ENCODE measurements at places on chromosomes 4 and X. TPM values are rescaled to one million over a fixed set of nuclear protein-coding genes. Genes with fewer than 3 reads are reported as not detected.
A peak's percentile ranks its signal among the peaks of the same experiment; 100 is the strongest.

- H3K27ac ChIP-seq: no peak overlapping the region
- no peaks in the 10 kb centered on the region for H3K36me3 ChIP-seq
- H3K4me1 ChIP-seq: peaks cover 9% of the 10 kb centered on the region
- no peaks in the 10 kb centered on the region for H3K27me3 ChIP-seq
- DNase-seq: no peak
Observed at GRCh38 chrX:11349661-11350337, 56.6 kb downstream of the AMELX start.

DNA sequence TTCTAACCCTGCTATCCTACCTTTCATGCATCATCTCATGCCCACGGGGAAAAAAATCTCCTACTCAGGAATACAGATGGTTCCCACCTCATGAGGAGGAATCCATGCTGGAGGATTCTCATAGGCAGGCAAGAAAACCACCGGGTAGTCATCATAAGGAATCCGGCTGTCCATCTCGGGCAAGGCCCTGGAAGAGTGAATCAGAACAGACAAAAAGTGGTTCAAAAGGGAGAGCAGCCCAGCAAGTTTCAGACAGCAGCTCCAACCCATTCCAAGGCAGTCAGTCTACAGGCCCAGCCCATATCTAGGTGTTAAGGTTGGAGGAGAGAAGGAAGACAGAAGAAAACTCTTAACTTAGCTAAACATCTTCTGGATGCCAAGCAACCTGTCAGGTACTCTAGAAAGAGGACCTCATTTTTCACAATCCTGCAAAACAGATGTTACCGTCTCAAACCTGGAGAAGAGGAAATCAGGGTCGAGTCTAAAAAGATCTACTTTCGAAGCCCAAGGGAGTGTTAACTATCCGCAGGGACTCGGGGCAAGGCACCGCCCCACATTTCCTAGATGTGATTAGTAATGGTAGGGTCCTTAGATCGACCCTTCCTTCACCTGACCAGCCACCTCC lies 447 bp downstream of the PDZD11 start:
- peaks cover 13% of the 10 kb centered on the region for H3K36me3 ChIP-seq
- DNase-seq: no peak
- H3K27me3 ChIP-seq: no peaks in the 10 kb centered on the region
- H3K4me1 ChIP-seq: peaks cover 30% of the 10 kb centered on the region
- H3K4me3 ChIP-seq: peak overlapping the region; percentile 91

DNA sequence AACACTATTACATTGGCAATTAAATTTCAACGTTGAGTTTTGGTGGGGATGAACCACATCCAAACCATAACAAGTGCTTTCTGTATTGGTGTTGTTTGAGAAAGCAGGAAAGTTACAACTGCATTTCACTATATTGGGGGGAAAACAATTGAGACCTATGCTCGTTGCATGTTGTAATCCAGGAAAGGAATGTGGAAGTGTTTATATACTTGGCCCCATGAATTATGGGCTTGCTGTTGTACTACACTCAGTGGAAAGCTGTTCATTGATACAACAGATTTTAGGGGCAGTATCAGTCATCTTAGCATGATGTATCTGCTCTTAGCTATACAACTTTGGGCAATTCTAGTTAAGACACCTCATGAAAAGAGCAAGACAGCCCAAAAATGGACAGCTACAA lies 52.4 kb downstream of the KLHL5 start:
- H3K36me3 ChIP-seq: peaks cover 51% of the 10 kb centered on the region
- H3K4me1 ChIP-seq: peaks cover 5% of the 10 kb centered on the region
- no peaks in the 10 kb centered on the region for H3K27me3 ChIP-seq
- H3K4me3 ChIP-seq: no peak overlapping the region

- H3K27me3 ChIP-seq: no peaks in the 10 kb centered on the region
- no peak overlapping the region for H3K27ac ChIP-seq
- DNase-seq: no peak
- H3K4me3 ChIP-seq: no peak overlapping the region
Observed at GRCh38 chr4:111213531-111213930, 590.7 kb upstream of the PITX2 start.

- H3K36me3 ChIP-seq: no peaks in the 10 kb centered on the region
- no peak overlapping the region for H3K4me3 ChIP-seq
- H3K27ac ChIP-seq: no peak overlapping the region
- DNase-seq: no peak
Observed at GRCh38 chrX:137646472-137646871, 80.5 kb downstream of the ZIC3 start.

- DNase-seq: no peak
- H3K27ac ChIP-seq: no peak overlapping the region
- peaks cover 2% of the 10 kb centered on the region for H3K27me3 ChIP-seq
Observed at GRCh38 chr4:154082760-154083535, 294.1 kb upstream of the SFRP2 start.

DNA sequence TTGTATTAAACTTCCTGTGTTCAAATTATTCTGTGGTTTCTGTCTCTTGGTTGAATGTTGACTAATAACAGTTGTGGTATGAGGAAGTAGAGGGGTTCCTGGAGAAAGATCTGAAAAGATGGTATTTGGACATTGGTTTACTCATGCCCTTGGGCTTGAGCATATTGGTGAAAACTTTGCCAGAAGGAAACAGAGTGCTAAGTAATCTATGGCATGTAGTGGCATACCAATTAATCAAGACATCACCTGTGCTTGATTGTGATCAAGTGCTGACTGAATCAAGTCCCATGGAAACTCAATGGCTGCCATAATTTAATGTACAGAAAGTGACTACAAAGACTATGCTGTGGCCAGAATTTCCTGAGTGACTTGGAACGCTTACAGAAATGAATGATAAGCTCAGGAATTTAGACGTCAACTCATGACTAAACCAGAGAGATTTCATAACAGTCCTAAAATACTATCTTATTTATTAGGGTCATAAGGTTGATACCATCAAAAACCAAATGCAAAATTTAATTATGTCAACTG lies 2062.9 kb downstream of the ARAP2 start:
- peak overlapping the region; percentile 61 for H3K27ac ChIP-seq
- peaks cover 14% of the 10 kb centered on the region for H3K4me1 ChIP-seq
- no peak overlapping the region for H3K4me3 ChIP-seq
- peaks cover 2% of the 10 kb centered on the region for H3K36me3 ChIP-seq

DNA sequence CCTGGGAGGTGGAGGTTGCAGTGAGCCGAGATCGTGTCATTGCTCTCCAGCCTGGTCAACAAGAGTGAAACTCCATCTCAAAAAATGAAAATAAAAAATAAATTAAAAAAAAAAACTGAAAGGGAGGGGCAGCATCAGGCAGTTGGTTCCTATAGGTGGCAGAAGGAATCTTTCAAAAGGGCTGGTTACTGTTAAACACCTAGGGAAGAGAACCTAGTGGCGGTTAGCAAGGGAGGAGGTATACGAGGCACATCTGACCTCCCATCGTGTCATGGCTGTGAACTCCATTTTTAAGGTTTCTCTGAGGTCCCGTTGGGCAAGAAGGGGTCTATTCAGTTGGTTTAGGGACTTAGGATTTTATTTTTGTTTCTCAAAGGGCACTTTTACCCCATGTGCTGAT lies 150.1 kb downstream of the SLC7A11 start:
- H3K36me3 ChIP-seq: no peaks in the 10 kb centered on the region
- no peak for DNase-seq
- H3K4me3 ChIP-seq: no peak overlapping the region
- no peaks in the 10 kb centered on the region for H3K27me3 ChIP-seq
- no peak overlapping the region for H3K27ac ChIP-seq
- H3K4me1 ChIP-seq: peaks cover 16% of the 10 kb centered on the region

DNA sequence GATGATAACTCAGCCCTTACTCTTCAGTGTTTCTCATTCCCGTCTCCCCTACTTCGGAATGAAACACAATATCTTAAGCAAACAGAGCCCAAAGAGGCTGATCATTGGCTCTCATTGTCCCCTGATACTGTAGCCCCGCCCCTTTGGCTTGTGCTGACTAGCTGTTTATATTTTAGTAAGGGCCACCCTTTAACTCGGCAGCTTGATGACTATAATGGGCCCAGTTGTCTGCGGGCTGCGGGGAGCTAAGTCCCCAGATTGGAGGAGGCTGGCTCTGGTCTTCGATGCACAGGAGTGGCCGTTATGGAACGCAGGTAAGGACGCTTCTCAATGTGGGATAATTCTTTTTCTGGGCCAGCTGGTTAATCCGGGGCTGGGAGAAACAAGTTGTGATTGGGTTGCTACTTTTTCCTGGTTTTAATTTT lies at the start of gene TRIM2:
TSS of gene TRIM2 (plus strand) at position 197 of the 425 bp plus-strand sequence. CDS start at position 285, 88 bp downstream.
- H3K27ac ChIP-seq: peak within 1 kb of the TSS; percentile 76
- peaks cover 19% of the 10 kb centered on the region for H3K4me1 ChIP-seq

DNA sequence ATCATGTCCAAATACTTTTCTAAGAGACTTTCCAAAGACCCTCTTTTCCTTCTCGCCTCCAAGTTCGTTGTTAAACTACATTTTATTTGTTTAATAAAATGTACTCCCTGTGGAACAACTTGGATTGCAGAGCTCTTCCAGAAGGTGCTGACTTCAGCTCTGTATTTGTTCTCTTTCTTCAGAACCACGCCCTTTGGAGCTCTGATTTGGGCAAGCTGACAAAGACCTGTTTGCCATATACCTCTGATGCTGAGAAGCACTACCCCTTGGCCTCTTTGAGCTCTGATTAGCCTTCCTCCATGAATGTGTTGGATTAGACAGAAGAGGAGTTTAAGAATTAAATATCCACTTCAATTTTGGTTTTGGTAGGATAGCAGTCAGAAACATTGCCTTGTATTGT lies 815.1 kb upstream of the POU3F4 start:
- no peak overlapping the region for H3K4me3 ChIP-seq
- no peak for DNase-seq
- no peaks in the 10 kb centered on the region for H3K36me3 ChIP-seq

DNA sequence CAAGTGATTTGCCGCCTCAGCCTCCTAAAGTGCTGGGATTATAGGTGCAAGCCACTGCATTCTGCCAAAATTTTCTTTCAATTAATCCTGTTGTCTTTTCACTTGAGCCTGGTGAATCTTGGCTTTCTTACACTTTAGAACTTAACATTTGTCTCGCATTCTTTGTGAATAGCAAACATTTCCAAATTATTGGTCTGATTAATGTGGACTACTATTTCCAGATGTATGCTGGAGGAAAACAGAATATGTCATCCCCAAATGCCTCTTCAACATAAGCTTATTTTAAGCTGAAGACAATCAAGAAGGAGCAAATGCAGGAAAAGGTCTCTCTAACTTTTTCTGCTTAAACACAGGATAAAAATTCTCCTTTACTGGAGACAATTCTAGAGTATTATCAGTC lies 233.4 kb downstream of the PPP4R3C start:
- no peaks in the 10 kb centered on the region for H3K4me1 ChIP-seq
- no peak overlapping the region for H3K27ac ChIP-seq
- DNase-seq: no peak
- H3K27me3 ChIP-seq: no peaks in the 10 kb centered on the region
- H3K36me3 ChIP-seq: no peaks in the 10 kb centered on the region
- H3K4me3 ChIP-seq: no peak overlapping the region

- no peaks in the 10 kb centered on the region for H3K36me3 ChIP-seq
- no peak for DNase-seq
- H3K4me1 ChIP-seq: peaks cover 41% of the 10 kb centered on the region
- H3K4me3 ChIP-seq: no peak overlapping the region
- no peaks in the 10 kb centered on the region for H3K27me3 ChIP-seq
Observed at GRCh38 chr4:158778156-158778711, 9.4 kb downstream of the FNIP2 start.

- H3K27ac ChIP-seq: peak overlapping the region; percentile 70
- H3K4me3 ChIP-seq: peak overlapping the region; percentile 62
- H3K36me3 ChIP-seq: peaks cover 2% of the 10 kb centered on the region
- no peaks in the 10 kb centered on the region for H3K27me3 ChIP-seq
- no peak for DNase-seq
Observed at GRCh38 chrX:56812515-56813105, 83.6 kb downstream of the NBDY start.

- no peaks in the 10 kb centered on the region for H3K36me3 ChIP-seq
- H3K27ac ChIP-seq: no peak overlapping the region
- H3K4me1 ChIP-seq: no peaks in the 10 kb centered on the region
- no peak for DNase-seq
- H3K4me3 ChIP-seq: no peak overlapping the region
Observed at GRCh38 chr4:134470544-134470943, 269.0 kb upstream of the PABPC4L start.

DNA sequence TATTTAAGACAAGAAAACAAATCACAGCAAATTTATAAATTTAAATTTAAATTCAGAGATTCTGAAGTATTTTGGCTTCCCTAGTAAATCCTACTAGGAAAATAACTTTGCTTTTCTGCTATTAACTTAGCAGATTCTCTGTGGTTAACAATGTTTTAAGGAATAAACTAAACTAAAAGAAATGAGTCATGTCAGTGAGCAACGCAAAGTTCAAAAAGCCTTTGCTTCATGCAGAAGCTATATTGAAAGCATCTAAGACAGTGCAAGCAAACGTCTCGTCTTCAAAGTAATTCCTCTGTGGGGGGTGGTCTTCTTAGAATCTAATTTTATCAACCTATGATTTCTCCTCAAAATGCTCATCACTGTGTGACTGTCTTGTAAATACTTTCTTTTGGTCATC lies 30.1 kb downstream of the GABRB1 start:
- no peak for DNase-seq
- no peak overlapping the region for H3K27ac ChIP-seq
- H3K27me3 ChIP-seq: peaks cover 19% of the 10 kb centered on the region
- H3K36me3 ChIP-seq: no peaks in the 10 kb centered on the region
- H3K4me1 ChIP-seq: peaks cover 4% of the 10 kb centered on the region
- no peak overlapping the region for H3K4me3 ChIP-seq

DNA sequence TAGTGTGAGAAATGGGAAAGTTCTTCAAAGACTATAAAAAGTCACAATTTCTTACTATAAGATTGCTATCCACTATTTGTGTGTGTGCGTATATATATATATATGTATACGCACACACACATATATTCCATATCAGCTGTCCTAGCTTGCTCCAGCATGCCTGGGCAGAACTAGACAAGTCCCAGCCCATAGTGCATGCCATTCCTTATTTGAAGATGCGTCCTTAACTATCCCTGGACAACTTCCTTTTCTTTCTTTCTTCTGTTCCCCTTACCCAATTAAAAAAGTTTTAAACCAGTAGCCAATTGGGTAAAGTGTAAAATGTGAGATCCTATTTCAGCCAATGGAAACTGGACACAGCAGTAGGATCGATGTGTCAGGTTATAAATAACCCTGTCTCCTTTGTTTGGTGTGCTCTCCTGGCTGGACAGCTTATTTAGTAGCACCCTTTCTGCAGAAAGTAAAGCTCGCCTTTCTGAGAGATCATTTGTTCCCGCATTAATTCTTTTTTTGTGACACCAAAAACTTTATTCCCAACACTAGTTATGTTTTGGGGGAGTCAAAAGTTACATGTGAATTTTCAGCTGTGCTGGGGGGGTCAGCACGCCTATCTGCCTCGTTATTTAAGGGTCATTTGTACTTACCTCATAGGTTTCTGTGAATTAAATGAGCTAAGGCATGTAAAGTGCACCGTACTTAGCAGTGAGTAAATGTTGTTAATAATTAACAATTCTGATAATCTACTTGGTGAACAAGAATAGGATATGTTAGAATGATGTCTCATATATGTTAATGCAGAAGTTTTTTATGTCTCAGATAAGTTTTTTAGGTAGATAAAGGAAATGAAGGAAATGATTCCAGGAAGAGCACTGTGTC lies 40.9 kb downstream of the KDM6A start:
- no peaks in the 10 kb centered on the region for H3K36me3 ChIP-seq
- H3K27me3 ChIP-seq: no peaks in the 10 kb centered on the region
- H3K4me3 ChIP-seq: no peak overlapping the region
- peaks cover 20% of the 10 kb centered on the region for H3K4me1 ChIP-seq

The CFAP299 gene
- not detected for total RNA-seq

The MAGEA8 gene
- total RNA-seq: not detected

The CXCL8 gene
- 32.4 TPM for total RNA-seq

The FRMPD3 gene
- not detected for total RNA-seq

The PTPN13 gene
- 56.0 TPM for total RNA-seq

The ASB9 gene
- not detected for total RNA-seq

The UGT2B10 gene
- total RNA-seq: not detected

The MSANTD1 gene
- 0.83 TPM for total RNA-seq

The HELT gene
- not detected for total RNA-seq

The PNCK gene
- total RNA-seq: 5.1 TPM

The FRG1 gene
- 34.5 TPM for total RNA-seq

The IQCM gene
- not detected for total RNA-seq

Measured in osteocyte (in vitro differentiated cells).